SK-MEL-5 (cell line): ENCODE measurements at places on chromosomes 5 and 9. TPM values are rescaled to one million over a fixed set of nuclear protein-coding genes. Genes with fewer than 3 reads are reported as not detected.

DNA sequence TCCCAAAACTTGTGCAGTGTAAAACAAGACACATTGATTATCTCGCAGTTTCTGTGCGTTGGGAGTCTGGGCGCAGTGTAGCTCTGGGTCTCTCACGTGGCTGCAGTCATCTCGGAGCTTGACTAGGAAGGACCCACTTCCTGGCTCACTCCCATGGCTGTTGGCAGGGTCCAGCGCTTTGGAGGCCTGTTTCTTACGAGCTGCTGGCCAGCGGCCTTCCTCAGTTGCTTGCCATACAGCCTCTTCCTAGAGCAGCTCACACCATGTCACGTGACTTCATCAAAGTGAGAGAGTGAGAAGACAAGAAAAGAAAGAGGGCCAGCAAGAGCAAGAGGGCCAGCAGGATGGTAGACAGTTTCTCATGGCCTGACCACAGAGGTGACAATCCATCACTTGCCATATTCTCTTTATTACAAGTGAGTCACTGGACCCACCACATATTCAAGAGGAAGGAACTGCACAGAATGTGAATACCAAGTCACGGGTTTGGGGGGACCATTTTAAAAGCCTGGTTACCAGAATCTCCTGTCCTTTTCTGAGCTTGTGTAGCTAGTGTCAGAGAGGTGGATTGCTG is 36.2 kb downstream of the MCCC2 start:
- no peak for DNase-seq

DNA sequence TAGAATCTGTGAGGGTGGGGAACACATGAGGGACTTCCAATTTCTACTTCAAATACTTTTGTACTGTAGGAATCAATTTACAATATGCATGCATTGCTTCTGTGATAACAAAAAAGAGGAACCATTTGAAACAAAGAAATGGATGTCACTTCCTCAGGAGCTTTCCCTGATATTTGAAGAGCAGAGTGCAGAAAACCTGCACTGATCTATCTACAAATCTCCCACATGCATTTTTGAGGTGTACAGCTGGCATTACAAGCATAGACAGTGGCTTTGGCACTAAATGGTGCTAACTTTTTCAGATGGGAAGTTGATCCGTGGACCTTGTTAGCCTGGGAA is 27.7 kb downstream of the YIPF5 start:
- no peak for DNase-seq

DNA sequence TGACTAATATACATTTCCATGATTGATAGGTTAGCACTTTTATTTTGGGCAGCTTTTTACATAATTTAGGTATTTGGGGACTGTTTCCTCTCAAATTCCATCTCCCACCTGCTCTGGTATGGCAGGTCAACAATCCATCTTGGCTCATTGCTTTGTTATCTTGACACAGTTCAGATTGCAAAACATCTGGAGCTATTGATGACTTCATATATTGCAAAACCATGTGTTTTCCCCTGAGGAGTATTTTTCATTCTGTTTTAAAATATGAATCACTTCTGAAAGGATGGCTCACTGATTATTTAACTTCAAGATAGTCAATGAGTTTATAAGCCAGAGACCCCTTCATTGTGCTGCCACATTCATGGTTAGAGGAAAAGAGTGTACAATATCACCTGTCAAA is 1206.0 kb upstream of the C9orf72 start:
- DNase-seq: no peak

DNA sequence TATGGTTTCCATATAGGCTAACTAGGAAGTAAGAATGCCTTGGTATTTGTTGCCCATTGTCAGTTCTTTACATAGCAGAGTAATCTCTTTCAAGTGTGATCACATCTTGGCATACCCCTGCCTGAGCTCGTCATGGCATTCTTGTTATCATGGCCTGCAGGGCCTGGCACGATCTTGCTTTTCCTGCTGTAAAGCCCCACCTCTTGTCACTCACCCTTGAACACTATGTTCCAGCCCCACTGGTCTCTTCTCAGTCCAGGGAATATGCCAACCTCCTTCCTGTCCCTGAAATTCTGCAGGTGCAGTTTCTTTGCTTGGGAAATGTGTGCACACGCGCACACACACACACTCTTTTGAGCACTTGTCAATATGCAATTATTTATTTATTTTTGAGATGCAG is 250.2 kb upstream of the DMRT1 start:
- DNase-seq: no peak

Gene HCN1
- total RNA-seq: 1.2 and 1.4 TPM in 2 replicates

Gene GRXCR2
- not detected in 2 replicates for total RNA-seq

DNA sequence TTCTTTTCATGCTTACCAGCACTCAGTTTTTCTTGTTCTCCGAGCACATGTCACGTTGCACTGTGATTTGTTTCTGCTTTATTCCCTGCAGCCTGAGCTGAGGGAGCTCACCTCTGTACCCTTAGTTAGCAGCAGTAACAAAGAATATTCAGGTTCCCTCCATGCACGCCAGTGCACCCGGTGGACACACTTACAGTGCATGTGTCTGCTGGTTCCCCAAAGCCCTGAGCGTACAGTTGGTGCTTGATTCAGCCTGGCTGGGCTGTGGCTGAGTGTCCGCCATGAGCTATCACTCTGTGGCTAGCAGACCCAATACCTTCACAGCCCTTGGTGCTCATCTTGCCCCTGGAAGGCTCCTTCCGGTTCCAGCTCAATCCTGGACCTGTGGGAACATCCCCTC is 93.5 kb downstream of the MVB12B start:
- no peak for DNase-seq
